ENCODE measurements at places on chromosomes 2 and 18.
A peak's percentile ranks its signal among the peaks of the same experiment; 100 is the strongest.

DNA sequence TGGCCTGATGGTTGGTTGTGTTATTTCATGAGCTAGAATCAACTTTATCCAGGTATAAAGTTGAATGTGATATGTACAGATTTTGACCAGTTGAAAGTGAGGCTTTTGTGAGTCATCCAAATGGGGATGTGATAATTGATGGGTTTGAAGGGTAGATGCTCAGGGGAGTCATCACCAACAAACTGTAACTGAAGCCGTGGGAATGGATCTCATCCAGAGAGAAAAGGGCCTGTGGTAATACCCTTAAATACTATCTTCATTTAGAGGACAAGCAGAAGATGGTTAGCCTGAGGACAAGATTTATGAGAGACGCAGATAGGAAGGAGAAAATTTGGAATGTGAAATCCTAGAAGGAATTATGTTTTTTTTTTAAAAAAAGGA, 90.5 kb upstream of the MYO3B start:
- no peak for ATAC-seq

- no peak for ATAC-seq
Measured at GRCh38 chr2:70330476-70330875, 28.6 kb upstream of the FAM136A start.

GRCh38 chr2:43169099-43169945, 57.1 kb downstream of the ZFP36L2 start:
- peak; percentile 27 for ATAC-seq

DNA sequence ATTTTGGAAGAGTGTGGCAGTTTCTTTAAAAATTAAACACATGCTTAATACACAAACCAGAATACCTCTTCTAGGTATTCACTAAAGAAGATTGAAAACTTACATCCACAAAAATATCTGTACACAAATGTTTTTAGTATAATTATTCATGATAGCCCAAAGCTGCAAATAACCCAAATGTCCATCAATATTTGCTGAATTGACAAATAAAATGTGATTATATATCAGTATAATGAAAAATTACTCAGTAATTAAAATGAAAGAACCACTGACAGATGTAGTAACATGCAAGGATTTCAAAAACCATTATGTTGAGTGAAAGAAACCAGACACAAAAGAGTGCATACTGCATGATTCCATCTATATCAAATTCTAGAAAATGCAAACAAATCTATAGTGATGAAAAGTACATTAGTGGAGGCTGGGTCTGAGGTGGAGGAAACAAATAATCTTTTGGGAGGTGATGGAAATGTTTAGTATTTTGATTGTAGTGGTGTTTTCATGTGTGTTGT, 94.8 kb downstream of the QPCT start:
- ATAC-seq: no peak

DNA sequence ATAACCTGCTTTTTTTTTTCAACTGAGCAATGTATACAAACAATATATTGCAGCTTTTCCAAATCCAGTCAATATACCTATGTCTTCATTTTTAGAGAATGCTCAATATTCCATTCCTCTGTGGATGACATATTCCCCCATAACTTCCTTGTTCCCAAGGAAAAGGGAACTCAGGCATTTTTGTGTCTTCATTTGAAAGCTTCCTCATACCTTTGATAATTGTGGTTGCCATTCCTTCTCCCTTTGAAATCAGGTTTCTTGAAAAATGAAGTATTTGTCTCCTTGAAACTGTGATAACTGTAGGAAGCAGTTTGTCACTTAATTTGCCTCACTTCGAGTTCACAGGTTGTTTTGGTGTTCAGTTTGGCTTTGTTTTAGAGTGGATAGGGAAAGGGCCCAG, 13.5 kb downstream of the ELAC1 start:
- no peak for ATAC-seq

GRCh38 chr2:239882331-239882732, 142.8 kb downstream of the NDUFA10 start:
- peak; percentile 67 for ATAC-seq

GRCh38 chr2:62254424-62255266, 58.7 kb downstream of the B3GNT2 start:
- ATAC-seq: no peak

DNA sequence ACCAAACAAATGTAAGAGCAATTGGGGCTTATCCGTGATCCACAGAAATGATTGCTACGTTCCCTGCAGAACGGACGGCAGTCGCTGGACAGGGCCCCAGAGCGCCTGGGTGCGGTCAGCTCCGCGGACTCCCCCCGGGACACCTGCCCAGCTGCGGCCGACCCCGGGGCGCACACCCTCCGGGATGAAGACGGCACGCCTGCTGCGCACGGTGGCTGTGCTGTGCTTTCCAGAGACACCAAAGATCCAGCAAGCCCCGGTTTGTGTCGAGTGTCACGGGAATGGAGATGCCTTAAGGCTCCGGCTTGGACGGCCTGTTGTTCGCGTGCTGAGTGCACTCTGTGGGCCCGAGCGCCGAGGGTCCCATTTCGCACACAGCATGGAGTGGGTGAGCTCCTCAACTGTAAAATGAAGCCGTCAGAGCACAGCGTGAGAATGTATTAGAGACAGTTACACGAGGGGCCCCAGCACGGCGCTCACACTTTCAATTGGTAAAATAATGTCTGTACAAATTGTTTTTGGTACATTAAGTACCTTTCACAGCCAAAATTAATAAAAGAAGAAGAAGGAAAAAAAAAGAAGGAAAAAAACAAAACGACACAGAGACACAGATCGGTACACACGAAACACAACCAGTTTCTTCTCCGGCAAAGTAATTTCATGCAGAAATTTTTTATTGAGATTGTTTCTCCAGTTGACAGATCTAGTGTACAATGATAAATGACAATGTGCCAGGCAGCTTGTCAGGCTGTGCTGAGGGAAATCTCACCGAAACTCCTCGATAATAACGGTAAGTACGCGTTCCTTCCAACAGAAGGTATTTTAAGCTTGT, 615.8 kb upstream of the SALL3 start:
- ATAC-seq: no peak

DNA sequence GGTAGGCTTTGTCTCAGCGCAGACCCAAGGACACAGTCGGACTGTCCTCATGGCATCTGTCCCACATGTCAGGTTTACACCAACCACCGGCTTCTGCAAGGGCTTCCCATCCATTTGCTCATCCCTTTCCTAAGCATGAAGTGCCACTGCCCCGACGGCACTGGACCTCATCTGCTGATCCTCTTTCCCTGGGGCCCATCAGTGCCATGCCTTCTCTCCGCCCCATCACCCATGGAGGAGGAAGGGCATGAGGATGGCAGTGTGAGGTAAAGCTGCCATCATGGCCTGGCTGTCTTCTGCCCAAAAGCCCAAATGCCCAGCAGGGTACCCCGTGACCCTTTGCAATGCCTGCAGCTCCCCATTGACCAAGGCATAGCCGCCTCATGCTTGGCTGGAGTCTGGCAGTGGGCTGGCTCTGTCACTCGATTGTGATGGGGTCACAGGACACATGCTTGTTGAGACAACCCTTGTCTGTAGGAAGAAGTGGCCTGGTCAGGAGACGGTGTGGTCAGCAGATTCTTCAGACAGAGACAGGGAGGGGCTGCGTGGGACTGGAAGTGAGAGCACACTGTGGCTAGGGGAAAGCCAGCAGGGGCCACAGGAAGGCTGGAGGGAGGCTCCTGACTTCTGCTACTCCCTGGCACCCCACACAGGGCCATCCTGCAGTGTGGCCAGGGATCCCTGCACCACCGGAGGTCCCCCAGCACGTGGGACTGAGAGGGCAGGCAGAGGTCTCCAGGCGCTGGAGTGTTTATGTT, 493.7 kb upstream of the HS6ST1 start:
- no peak for ATAC-seq

GRCh38 chr2:54329482-54330161, 73.6 kb upstream of the TSPYL6 start:
- no peak for ATAC-seq

DNA sequence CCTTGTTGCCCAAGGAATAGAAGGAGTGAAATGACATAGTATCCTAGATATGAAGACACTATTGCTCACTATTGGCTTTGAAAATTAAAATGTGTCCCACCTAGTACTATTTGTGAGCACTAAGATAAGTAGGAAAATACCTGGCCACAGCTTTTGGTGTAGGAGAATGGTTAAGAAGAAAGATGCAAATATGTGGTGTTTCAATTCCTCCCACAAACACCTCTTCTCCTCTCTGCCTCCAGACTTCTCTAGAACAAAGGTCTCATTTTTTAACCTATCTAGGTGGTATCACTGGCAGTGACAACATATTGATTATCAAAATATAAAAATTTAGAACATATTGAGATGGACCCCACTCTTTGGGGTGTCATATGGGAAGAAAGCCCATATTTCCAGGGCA, 929.9 kb upstream of the FANCL start:
- ATAC-seq: no peak

DNA sequence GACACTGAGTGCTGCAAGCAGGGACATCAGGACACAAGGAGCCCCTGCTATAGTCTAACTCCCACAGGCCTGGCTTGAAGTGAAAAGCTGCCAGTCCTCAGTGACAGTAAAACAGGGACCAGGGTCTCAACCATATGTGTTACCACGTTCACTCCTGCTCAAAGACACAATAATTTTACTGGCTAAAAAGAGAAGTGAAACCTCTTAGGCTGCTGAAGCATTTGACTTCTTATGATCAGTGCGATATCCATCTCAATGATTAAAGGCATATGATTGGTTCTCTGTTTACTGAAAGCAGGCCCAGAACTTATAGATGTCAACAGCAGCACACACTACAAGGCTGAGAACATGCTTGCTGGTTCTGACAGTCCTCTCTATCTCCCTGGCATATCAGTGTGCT, 129.8 kb upstream of the LMAN1 start:
- no peak for ATAC-seq

- ATAC-seq: no peak
Measured at GRCh38 chr18:5275872-5276271, 19.7 kb downstream of the ZBTB14 start.

DNA sequence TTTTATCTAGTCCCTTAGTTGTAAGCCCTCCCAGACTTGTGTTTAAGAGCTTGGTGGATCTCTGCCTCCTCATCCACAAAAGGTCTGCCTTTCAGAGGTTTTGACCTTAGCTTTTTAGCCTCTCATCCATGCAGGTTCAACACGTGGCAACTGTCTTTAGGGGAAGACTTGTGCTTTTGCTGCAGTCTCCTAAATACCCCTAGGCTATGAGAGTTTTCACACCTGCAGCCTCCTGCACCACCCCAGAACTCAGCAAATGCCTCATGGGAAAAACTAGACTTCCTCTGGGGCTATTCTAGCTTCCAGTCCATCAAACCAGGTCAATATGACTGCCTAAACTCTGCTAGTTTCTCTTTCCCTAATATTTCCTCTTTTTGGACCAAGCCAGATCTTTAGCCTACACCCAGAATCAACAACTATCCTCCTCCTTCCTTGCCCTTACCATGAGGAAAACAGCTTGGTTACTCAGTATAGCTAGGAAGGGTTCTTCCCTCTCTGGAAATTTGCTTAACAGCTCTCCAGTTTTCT, 132.3 kb upstream of the RIOK3 start:
- no peak for ATAC-seq

DNA sequence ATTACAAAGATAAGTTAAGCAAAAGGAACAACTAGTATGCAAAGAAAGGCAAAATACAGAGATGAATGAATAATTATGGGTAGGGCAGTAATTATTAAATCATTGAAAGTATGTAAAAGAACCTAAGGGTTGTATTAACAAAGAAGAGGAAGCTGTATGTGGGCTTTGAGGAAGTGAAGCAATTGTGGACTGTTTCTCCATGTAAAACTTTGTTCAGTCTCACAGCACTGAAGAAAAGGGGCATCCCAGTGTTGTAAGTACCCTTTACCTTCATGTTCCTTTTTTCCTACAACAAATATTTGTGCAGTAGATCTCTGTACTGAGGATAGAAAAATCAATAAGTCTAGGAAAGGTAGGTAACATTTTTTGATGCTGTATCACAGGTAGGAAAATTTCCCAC, 388.7 kb upstream of the NRP2 start:
- ATAC-seq: no peak

DNA sequence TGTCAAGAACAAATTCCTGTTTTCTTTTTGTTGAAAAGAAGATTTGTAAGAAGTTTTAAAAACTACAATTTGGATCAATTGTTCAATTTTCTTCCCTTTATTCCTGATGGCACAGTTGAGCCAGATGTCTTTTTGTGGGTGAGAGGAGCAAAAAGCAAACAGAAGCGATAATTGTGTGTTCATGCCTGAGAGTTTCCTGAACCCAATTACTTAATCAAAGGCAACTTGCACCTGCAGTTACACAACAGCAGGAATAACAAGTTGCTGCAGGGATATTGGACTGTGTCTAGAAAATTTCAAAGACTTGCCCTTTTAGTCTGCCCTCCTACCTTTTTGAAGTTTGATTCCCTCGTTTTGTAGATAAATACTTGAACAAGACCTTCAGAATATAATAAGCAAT, 383.6 kb downstream of the DSEL start:
- no peak for ATAC-seq

- ATAC-seq: no peak
Measured at GRCh38 chr18:79975043-79975442, 10.6 kb downstream of the HSBP1L1 start.

- no peak for ATAC-seq
Measured at GRCh38 chr2:112600634-112601033, 16.2 kb downstream of the CHCHD5 start.

- ATAC-seq: no peak
Measured at GRCh38 chr2:240507778-240508251, 50.0 kb downstream of the ANKMY1 start.

DNA sequence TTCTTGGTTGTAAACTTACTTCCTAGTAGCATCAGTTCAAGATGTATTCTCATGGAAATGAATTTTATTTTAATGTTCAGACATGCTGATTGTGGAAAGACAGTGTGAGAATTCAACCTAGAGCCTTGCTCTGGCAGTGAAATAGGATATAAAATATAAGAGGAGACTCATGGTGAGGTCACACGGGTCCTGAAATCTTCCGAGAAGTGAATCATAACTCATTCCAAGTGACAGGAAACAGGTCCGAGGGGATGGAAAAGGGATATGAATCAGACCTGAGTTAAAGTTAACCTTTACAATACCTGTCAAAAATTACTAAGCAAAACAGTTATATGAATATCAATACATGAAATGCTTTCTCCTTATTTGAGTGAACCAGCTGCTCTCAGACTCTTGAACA, 185.2 kb upstream of the LRRTM1 start:
- no peak for ATAC-seq

DNA sequence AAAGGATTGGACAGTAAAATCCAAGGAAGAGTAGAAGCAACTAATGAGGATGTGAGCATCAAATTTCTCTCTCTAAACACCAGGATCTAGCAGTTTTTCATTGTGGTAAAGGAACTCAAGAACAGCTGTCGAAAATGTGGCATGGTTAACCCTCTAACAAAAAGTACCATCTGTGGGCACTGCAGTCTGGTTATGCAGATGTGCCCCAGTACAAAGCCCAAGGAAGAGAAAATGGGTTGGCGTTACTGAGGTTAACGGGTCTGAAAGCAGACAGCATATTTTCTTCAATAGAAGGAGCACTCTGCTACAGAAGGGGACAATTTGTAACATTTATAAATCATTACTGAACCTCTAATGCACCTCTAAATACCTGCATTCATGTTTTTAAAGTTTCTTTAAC, 253.0 kb upstream of the HNRNPA3 start:
- no peak for ATAC-seq

- peak; percentile 14 for ATAC-seq
Measured at GRCh38 chr2:42169874-42170521, 845 bp downstream of the EML4 start.

- no peak for ATAC-seq
Measured at GRCh38 chr2:36322108-36322507, 33.5 kb upstream of the CRIM1 start.

- no peak for ATAC-seq
Measured at GRCh38 chr2:196957442-196957841, 30.9 kb upstream of the PGAP1 start.

Data from gastroesophageal sphincter (tissue), 4 donors.